ENCODE measurements at places on chromosomes 16 and 17.
A peak's percentile ranks its signal among the peaks of the same experiment; 100 is the strongest.

DNA sequence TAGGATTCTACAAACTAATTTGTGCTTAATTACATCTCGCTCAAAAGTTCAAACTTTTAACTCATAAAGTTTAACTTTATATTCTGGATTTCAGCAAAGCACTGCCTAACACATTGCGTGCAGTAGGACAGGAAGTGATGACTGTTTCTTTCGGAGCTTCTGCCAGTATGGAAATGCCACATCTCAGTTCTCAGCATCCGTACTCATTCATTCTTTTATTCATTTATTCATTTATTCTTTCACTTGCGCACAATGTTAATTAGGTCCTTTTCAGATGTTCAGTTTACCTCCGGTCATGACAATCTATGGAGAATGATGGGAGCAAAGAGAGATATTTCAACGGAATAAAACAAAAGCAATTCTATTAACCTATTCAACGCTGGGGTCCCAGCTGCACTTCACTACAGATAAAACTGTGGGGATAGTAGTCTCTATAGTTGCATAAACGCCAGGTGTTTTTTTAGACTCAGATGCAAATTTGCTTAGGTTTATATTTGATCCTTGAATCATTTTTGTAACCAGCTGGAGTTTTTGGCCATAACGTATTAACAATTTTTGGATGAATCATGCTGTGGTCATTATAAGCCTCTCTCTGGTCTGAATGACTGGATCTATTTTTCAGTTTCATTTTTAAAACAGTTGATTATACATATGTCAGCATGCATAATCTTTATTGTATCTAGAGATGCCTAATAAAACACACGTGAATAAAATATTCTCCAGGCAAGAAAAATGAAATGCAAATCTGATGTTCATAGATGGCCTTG is 143.9 kb downstream of the KCNJ2 start:
- no peak for DNase-seq

DNA sequence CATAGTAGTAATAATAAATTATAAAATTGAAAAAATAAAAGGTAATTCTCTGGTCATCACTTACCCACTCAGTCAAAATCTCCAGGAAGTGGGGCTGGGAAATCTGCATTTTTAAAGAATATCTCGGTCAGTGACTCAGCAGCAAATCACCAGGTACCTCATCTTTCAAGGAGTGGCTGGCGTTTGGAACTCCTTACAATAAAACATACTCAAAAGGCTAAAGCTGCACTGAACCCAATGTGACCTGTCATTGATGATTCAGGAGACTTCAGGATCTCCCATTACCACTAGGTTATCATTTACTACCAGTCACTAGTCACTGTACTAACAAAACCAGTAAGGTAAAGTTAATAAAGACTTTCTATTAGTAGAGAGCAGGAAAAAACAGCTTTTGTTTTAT is 21.5 kb upstream of the RFFL start:
- no peak for DNase-seq

- no peak for DNase-seq
These were observed 5.6 kb upstream of the PVALEF start for GRCh38 chr17:81159611-81160265.

DNA sequence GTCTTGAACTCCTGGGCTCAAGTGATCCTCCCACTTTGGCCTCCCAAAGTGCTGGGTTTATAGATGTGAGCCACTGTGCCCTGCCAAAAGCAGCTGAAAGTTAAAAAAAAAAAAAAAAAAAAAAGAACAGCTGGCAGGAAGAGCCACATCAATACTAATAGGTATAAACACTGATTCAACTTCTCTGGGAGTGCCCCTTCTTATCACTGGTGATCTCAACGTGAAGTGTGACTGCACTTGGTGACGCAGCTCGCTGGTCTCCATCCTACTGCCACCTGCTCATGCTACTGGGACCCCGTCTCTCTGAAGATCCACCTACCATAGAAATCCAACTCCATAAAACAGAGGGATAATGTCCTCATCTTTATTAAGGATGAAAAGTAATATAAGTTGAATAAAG is 40.8 kb downstream of the RNF157 start:
- no peak for DNase-seq

GRCh38 chr17:44402564-44403172 is 13.2 kb upstream of the ITGA2B start:
- DNase-seq: no peak

DNA sequence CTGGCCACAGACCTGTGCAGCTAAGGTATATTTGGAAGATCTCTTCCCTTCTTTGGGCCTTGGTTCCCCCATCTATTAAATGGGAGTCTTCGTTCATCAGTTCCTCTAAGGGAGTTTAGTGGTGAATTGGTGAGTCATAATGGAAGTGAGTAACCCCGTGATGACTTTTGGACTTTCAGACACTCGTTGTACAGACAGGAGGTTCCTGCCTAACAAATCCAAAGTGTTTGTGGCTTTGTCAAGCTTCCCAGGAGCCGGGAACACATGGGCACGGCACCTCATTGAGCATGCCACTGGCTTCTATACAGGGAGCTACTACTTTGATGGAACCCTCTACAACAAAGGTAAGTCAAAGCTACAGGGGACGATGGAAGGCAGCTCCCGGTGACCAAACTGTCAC is 40.4 kb downstream of the WSCD1 start:
- no peak for DNase-seq

DNA sequence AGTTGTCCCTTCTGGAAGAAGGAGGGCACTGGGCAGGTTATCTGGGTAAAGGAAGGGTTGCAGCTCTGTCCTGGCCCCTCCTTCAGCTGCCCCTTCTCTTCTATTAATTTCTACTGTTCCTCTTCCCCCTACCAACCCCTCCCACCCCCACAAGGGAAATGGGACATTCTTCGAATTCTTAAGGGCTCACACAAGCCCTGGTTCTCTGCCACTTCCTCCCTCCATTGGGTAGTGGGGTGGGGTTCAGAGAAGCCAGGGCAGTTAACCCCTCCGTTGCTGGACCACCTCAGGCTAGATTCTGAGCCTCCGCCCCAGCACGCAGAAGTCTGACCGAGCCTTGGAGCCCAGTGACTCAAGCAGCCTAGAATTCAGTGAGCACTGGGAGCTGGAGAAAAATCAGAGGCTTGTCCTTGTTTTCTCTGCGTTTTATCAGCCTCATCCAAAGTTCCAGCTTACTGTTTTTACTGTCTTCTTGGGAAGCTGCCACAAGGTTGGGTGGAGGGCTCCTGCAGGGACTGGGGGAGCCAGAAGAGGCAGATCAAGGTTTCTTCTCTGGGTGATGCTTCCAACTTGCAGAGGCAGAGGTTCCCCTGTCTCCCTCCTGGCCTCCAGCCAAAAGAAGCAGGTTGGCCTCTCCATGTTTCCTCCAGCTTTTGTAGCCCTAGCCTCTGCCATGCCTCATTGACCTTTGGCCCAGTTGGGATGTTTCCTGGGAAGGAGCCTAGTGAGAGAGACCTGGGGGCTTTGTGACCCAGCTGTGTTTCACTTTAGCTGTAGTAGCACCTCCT is 10.2 kb downstream of the LASP1 start:
- DNase-seq: no peak

GRCh38 chr16:19338335-19338734 is 52.8 kb downstream of the CLEC19A start:
- no peak for DNase-seq

DNA sequence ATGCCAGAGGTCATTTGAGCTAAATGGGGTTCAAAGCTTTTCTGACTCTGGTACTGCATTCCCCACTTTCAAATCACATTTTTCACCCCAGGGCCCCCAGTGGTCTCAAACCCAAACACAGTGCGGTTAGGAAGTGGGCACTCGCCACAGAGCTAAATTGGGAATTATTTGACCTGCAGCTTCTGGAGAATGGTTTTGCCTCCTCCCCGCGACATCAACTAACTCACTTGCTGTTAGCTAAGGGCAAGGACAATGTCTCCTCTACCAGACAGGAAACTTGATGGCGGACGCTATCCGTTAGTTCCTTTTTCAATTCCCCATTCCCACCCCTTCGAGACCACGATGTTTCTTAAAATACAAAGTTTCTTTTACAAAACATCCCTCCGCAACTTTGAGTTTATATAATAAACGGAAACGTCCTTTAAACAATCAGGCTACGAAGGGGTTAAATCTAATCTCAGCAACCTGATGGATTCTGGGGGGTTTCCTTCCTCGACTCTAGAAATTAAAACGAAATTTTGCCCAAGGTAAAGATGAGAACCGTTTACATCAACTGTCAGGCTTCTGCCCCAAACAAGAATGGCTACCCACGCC is 500 bp upstream of the KAT7 start:
- DNase-seq: no peak

DNA sequence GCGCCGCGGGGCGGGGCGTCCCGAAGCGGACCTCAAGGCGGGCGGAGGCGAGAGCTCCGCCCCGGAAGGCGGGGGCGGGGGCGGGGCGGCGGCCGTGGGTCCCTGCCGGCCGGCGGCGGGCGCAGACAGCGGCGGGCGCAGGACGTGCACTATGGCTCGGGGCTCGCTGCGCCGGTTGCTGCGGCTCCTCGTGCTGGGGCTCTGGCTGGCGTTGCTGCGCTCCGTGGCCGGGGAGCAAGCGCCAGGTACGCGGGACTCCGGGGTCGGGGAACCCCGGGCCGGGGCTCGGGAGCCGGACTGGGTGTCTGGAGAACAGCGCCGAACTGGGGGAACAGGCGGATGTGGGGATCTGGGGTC is at the start of gene TNFRSF12A:
Gene TNFRSF12A (plus strand): TSS at position 122 of the 357 bp plus-strand sequence. CDS start 30 bp downstream, at position 152.
- DNase-seq: no peak

GRCh38 chr17:29127840-29128239 is 52.4 kb downstream of the MYO18A start:
- no peak for DNase-seq

DNA sequence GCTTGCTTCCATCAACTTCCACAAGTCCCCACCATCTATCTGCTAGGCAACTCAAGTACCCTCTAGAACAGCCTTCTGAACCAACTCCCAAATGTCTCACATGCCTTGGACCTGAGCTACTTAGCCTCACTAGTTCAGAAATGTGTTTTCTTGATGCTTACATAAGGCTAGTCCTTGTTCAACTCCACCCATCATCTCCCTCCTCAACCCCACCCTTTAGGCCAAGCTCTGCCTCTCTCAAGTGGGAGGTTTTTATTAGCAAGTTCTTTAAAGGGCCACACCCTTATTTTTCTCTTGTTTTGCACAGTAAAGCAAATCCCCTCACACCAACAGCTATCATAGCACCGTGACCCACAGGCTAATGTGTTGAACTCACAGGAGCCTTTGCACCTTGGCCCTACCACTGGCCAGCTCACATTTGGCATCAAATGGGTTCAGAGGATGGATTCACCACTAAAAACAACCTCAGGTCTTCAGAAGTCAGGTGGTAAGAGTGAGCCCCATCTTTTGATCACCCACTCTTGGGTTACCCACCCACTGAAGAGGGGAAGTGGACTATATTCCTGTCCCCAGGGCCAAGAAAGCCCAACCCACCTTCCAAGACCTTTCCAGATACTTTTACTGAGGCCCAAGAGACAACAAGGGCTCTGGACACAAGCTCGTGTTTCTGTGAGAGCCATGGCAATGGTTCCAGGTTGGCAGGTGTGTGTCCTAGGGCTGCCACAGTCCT is 12.2 kb downstream of the PIK3R5 start:
- no peak for DNase-seq

GRCh38 chr17:73770115-73770848 is 126.0 kb upstream of the SDK2 start:
- peak; percentile 89 for DNase-seq

GRCh38 chr17:18323007-18323406 is 7.9 kb downstream of the SMCR8 start:
- no peak for DNase-seq

- DNase-seq: no peak
These were observed 120.4 kb downstream of the CHD9NB start for GRCh38 chr16:52932321-52932720.

GRCh38 chr16:73480381-73480780 is 432.5 kb upstream of the ZFHX3 start:
- no peak for DNase-seq

DNA sequence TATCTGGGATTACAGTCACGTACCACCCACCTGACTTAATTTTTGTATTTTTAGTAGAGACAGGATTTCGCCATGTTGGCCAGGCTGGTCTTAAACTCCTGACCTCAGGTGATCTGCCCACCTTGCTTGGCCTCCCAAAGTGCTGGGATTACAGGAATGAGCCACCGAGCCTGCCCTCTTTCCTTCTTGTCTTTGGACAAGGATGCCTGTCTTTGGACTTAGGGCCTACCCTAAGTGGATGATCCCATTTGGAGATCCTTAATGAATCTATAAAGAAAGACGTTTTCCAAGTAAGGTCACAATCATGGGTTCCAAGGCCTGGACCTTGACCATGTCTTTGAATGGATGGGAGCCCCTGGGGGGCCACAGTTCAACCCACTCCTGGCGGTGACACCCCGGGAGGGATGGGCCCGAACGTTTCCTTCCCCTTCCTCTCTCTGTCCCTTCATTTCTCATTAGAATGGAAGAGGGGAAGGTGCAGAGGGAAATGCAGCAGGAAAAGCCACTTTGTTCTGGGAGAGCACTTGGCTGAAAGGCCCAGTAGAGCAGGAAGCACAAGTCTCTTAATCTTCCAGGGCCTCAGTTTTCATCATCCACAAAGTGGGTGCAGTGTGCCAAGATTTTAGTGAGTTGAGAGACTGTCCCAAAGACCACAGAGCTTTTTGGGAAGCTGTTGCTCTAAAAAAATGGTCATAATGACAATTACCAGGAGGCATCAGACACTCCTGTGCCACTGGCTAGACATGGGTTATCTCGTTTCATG is 353.3 kb downstream of the SEC14L1 start:
- no peak for DNase-seq

GRCh38 chr17:6162892-6163291 is 92.7 kb downstream of the WSCD1 start:
- DNase-seq: no peak

DNA sequence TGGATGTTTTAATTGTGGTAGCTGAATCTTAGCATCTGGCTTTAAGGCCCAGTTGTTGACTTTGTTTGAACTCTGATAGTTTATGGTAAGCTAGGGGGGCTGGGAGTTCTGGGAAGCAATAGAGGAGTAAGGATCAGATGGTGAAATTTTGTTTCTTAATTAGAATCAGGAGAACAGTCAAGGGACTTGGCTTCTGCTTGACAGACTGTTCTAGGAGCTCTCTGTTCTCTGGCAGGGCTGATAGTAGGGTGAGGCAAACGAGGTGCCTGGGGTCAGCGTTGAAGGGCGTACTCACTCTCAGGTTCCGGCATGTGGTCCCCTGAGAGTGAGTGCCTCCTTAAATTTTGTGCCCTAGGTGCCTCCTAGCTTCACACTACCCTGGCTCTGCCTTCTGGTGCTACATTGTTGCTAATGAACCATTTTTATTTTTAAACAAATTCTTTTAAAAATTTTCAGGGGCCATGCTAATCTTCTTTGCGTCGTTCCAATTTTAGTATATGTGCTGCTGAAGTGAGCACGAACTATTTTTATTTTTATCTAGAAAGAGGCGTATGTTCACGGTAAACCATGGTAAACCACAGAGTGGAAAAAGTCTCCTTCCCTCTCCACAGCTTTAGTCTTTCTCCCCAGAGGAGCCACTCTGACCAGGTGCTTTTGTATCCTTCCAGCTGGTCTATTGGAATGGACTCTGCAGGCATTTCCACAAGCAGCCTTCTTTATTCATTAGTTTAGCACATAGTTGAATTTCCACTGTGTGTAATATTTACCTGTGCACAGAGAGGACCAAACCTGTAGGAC is 19.7 kb downstream of the SLC7A6 start:
- DNase-seq: no peak

Measured in NCI-H774 (cell line).